ENCODE measurements at places on chromosomes 1 and 21.

GRCh38 chr1:14741082-14741481, 142.6 kb downstream of the KAZN start:
- DNase-seq = no peak

GRCh38 chr1:90236493-90236892, 241.6 kb downstream of the ZNF326 start:
- no peak for DNase-seq

DNA sequence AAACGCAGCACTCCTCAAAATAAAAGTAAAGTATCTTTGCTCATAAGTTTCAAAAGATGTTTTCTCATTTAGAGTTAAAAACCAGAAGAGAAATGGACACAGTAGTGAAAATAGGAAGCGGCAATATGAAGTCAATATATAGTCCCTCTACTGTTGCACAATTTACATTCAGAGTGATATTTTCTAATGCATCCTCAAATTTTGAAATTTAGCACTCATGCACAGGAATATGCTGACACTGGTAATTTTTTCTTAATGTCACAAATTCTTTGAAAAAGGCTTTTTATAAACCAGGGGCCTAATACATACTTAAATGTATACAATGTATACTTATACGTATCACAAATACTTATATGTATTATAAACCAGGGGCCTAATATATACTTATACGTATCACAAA, 19.5 kb downstream of the ST7L start:
- DNase-seq = no peak

DNA sequence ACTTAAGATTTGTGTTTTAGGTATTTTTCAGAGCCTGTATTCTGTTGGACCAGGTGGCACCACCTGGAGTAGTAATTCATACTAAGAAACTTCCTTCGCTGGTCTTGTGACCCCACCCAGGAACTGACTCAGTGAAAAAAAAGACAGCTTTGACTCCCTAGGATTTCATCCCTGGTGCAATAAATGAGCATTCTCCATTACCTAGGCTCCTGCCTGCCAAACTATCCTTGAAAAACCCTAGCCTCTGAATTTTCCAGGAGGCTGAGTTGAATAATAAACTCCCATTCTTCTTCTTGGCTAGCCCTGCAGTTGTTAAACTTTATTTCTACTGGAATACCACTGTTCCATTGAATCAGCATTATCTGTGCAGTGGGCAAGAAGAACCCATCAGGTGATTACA, 10.6 kb upstream of the RGS18 start:
- DNase-seq = no peak

GRCh38 chr21:42403611-42404231, at the start of gene UBASH3A:
UBASH3A (plus strand) TSS chr21:42403902; CDS start chr21:42403946, 44 bp downstream.
- DNase-seq = no peak

DNA sequence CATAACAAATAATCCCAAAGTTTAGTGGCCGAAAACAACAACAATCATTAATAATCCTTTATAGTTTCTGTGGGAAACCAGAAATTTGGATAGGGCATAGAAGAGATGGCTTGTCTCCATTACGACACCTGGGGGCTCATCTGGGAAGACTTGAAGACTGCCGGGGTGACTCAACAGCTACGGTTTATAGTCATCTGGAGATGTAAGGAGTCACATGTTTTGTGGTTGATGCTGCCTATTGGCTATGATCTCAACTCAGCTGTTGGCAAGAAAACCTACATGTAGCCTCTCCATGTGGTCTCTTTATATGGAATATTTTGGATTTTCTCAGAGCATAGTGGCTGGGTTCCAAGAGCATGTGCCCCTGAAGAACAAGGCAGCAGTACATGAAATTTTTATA, 29.3 kb upstream of the TSPAN2 start:
- DNase-seq = no peak

DNA sequence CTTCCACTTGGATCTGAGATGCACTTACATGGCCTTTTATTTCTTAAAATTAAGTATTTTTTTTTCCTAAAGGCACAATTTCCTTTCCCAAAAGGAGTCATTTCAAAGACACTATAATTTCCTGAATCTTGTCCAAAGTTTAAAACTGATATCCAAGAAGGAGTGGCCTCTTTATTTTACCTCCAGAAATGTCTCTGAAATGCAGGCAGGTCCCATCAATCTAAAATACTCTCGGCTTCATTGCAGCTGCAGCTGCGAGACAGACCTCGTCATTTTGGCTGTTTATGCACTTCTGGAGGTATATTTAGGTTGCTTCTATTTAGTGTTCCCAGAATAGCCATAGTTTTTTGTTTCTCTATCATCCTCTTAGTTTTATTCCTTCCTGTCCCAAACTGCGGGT, 172.7 kb upstream of the COA6 start:
- DNase-seq = no peak

GRCh38 chr1:82621076-82621475, 820.3 kb downstream of the ADGRL2 start:
- no peak for DNase-seq

Measured in stimulated activated CD4-positive, alpha-beta T cell treated with anti-CD3 and anti-CD28 coated beads, TNF-alpha, amount 100 ng/mL, for 1 hour (primary cell).